ENCODE measurements at places on chromosomes 1 and 21.

DNA sequence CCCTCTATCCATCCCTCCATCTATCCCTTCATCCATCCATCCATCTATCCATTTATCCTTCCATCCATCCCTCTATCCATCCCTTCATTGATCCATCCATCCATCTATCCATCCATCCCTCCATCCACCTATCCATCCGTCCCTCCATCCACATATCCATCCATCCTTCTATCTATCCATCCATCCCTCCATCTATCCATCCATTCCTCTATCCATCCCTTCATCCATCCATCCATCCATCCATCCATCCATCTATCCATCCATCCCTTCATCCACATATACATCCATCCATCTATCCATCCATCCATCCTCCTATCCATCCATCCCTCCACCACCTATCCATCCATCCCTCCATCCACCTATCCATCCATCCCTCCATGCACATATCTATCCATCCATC lies 23.6 kb downstream of the MATN1 start:
- DNase-seq, result no peak

DNA sequence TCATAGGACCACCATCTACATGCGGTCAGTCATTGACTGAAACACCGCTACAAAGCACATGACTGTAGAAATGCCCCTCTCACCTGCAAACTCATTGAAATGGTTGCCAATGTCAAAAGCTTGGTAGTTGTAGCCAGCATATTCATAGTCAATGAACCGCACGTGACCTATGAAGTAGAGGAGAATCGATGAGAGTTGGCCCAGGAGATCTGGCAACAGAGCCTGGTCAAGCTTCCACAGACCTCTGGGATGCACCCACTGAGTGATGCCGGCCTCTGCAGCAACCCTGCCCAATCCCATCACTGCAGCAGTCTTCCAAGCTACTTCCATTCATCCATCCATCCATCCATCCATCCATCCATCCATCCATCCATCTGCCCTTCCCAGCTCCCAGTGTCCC lies 11.9 kb downstream of the ETNK2 start:
- DNase-seq, result no peak

- no peak for DNase-seq
Measured at GRCh38 chr1:43706598-43707189, 642 bp upstream of the ST3GAL3 start.

DNA sequence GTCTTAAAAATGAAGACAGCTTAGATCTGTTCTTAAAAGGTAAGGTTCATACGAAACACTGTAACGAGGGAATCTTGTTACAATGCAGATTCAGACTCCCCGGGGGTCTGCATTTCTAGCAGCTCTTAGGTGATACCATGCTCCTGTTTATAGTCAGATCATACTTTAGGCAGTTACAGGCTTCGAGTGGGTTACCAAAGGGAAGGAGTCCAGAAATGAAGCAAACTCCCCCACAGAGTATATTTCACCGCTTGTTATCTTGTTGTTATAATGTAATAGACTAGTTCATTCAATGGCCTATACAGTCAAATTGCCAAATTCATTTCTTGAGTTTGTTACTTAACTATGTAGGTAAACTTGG lies 601.1 kb downstream of the USP25 start:
- no peak for DNase-seq

GRCh38 chr1:6097117-6097595 lies 51.5 kb downstream of the KCNAB2 start:
- no peak for DNase-seq

DNA sequence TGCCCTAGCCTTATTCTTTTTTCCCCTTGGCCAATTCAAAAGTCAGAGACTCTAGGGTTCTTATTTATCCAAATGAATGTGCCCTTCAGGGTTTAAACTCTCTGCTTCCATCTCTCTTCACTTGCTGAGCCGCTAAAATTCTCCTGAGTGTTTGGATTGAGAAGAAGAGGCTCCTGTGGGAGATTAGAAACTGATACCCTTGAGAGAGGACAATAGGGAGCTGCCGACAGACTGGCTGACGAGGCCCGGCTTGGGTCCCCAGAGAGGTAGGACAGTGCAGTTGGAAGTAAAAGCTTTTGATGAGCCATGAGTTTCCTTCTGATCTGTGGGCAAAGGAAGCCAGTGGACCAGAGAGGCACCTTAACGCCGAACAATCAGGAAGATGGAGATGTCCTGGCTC lies 41.3 kb upstream of the UBE2U start:
- DNase-seq, result no peak

GRCh38 chr21:16832791-16833190 lies 680.1 kb upstream of the CXADR start:
- DNase-seq, result no peak

- no peak for DNase-seq
Measured at GRCh38 chr1:206729050-206729449, 41.5 kb upstream of the IL19 start.

- DNase-seq, result peak; percentile 91
Measured at GRCh38 chr1:248821101-248821500, 4.6 kb downstream of the SH3BP5L start.

DNA sequence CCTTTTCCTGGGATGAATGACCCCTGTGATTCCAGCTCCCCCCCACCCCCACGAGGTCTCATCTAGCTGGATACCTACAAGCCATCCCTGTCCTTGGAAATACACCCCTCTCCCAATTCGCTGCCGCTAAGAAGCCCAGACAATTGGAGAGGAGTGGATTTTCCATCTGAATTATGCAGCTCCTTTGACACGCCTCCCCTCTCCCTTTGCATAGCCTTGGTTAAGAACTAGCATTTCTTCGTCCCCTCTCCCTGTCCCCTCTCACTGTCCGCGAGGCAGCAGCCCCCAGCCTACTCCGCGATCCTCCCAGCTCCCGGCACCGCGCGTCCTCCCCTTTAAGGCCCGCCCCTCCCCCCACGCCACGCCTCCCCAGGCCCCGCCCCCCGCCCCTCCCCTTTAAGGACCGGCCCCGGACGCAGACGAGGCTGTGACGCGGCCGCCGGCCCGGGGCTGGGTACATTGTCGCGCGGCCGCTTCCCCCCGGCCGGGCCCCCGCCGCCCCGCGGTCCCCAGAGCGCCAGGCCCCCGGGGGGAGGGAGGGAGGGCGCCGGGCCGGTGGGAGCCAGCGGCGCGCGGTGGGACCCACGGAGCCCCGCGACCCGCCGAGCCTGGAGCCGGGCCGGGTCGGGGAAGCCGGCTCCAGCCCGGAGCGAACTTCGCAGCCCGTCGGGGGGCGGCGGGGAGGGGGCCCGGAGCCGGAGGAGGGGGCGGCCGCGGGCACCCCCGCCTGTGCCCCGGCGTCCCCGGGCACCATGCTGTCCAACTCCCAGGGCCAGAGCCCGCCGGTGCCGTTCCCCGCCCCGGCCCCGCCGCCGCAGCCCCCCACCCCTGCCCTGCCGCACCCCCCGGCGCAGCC lies at the start of gene MAPKAPK2:
Gene MAPKAPK2, plus strand, starts transcription at position 428 of the 856 bp plus-strand sequence. Its CDS starts 325 bp downstream, at position 753.
- DNase-seq, result peak; percentile 96

GRCh38 chr1:203511513-203511912 lies 17.6 kb downstream of the OPTC start:
- DNase-seq, result no peak

DNA sequence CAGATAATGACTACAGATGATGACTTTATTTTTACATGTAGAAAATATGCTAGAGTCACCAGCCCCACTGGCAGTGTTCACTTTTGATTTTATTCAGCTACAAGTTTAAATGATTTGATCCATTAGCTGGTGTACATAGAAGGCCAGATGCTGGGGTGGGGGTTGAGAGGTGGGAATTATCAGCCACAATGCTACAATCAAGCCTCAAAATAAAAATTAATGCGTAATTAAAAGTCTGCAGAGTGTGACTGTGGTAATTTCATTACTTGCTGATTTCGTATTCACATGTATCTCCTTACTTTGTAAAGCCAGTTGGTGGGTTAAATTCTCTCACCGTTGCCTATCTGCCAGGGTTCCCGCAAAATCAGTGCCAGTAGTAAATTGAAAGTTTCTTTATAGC lies 109.3 kb downstream of the GALNT2 start:
- no peak for DNase-seq

DNA sequence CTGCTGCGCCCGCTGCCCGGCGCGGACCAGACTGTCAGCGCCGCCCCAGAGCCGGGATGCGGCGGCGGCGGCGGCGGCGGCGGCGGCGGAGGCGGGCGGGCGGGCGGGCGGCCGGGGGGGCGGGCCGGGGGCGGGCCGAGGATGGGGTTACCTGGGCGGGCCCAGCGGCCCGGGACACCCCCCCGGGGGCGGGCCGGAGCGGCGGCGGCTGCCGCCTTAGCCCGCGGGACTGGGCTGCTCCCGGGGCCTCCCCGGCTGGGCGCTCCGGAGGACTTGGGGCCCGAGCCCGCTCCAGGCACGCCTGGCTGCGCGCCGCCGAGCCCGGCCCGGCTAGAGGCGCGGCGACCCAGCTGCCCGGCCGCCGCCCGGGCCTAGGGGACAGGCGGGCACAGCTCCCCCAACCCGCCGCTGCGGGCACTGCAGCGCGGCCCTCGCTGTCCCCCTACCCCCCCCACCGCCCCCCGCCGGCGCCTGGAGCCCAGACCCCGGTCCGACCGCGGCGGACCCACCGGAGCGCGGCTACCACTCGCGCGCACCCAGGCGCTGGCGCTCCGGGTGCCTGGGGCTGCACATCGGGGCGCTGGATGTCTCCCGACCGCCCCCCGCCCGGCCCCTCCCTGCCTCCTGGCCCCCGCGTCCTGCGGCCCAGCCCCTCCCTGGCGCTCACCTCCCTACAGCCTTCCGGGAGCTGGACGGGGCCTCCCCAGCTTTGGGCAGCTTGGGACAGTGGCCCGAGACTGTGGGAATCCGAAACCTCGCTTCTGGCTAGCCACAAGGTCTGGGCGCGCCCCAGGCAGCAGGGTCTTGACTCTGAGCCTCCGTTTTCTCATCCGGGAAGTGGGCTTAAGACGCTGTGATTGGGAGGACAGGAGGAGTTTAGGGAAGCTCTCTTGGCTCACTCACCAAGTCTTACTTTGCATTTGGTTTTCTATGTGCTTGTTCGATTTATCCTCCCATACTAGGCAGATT lies at the start of gene WNT4:
Gene WNT4, minus strand, starts transcription at position 33 of the 969 bp plus-strand sequence. CDS start 175 bp downstream, outside the sequence.
- DNase-seq, result peak; percentile 77

DNA sequence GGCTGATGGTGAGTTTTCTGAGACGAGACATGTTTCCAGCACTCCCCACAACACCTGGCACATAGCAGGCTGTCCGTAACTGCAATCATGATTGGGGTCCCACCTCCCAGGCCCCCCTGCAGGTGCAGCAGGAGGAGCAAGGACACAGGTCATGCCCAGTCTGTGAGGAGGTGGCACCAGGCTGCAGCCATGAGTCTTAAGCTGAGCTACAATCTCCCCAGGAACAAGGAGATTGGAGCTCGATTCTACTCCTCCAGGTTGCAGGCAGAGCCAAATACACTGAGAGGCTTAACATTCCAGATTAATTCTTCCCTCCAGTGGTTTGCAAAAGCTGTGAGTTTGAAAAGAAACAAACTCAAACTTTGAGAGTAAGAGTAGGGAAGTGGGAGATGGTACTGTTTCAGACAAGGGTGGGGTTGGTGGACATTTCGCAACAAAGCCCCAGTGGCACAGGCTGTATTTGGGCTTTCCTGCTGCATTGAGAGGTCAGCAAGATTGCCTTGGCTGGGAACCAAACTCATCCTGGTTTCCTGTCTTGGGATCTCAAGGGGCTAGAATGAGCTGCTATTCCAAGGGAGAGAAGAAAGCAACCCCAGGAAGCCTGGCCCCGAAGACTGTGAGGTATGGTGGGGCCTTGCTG lies 64.8 kb upstream of the GALNT2 start:
- DNase-seq, result no peak

DNA sequence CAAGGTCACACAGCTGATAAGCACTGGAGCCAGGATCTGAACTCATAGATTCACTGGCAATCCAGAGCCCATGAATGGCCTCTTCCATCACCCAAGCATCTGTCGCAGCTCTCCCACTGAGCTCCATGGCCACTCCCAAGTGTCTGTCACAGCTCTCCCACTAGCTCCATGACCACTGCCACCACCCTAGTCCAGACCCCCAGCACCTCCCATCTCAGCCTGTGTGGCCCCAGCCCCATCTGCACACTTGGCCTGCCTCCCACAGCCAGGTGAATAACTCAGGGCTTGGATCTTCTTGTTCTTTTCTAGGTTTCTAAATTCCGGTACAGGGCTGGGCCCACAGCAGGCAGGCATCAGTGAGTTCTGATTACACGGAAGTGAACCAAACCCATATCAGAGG lies 76.0 kb downstream of the GLIS1 start:
- DNase-seq, result no peak

DNA sequence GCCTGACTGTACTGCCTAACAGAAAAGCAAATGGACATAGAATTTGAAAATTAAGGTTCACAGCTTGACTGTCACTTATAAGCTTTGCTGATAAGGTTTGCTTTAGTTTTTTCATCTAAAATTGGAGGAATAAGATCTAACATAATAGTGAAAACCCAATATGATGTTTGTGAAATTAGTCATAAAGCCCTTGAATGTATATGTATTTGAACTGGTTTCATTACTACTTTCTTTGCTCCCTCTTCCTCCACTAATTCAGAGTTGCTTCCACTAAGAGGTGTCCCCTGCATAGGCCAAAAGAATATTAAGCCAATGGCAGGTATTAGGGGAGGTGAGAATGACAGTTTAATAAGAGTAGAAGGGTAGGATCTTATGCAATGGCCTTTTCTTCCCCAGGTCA lies 10.5 kb downstream of the PRPF38A start:
- no peak for DNase-seq

DNA sequence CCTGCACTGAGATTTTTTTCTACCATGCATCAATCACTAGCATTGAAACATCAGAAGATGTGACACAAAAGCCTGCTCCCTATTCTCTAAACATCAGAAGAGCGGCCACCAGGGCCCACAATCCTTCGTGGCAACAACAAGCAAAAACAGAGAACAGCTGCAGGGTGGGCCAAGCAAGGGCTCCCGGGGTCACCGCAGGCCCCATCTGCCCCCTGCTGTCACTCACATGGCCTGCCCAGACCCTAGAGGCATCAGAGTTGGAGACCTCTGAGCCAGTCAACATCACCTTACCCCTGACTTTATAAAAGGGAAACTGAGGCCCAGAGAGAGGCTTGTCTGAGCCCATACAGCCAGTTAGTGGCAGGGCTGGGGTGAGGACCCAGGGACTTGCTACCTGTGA lies 1.8 kb downstream of the LAPTM5 start:
- DNase-seq, result no peak

DNA sequence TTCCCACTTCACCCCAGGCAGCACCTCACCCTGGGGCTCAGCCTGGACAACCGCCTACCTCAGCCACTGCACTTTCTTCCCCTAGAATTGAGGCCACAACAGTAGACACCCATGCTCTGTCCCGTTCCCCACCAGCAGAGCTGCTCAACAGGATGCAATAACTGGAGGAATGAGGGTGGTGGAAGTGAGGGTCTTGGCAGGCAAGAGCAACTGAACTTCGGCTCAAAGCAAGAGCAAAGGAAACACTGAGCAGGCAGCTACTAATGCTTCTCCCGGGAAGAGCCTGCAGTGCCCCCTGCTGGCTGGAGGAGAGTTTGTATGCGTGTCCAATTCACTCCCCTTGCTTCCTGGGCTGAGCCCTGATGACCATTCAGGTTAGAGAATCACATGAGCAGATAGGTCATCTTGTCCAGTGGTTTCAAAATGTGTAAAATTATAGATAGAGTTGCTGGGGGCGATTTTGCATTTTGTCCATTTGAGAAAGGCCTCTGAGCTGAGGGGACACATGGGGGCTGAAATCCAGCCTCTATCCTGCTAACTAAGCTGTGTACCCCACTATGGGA lies 13.9 kb downstream of the NT5C1A start:
- peak; percentile 72 for DNase-seq

All from AG08396 (cell line).